PC-9 (cell line): ENCODE measurements at places on chromosomes 2 and 18.

DNA sequence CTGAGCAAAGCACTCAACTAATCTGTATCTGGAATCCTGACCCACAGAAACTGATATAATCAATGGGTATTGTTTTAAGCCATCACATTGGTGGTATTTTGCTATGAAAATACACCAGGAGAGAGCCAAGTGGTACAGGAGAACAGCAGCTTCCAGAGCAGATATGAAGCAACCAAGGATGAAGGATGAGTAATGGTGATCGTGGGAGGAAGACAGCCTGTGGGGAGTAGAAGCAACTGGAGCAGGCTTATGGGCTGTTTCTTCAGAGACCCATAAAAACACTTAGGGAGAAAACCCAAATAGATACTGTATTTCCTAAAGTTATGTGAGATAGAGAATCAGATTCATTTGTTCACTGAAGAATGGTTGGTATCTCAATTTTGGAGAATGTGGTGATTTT is 330.8 kb downstream of the NUP35 start:
- no peak for DNase-seq

DNA sequence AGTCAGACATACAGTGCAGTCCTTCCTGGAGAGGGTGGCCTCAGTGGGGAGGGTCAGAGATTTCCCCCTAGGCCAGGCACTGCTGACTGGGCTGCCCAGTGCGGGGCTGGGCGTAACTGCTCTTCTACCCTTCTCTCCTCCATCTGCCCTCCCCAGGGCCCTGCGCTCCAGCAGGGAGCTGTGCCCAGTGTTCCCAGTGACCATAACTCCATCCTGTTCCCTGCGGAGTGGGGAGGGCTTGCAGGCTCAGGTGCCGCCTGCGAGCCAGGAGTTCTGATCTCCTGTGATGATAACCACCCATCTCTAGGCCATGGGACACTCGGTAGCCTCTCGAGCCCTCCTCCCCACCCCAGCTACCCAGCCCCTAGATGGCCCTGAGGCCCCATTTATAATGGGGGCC is 107.6 kb downstream of the SMAD7 start:
- DNase-seq: no peak

GRCh38 chr2:20418519-20418918 is 28.4 kb upstream of the RHOB start:
- DNase-seq: no peak

DNA sequence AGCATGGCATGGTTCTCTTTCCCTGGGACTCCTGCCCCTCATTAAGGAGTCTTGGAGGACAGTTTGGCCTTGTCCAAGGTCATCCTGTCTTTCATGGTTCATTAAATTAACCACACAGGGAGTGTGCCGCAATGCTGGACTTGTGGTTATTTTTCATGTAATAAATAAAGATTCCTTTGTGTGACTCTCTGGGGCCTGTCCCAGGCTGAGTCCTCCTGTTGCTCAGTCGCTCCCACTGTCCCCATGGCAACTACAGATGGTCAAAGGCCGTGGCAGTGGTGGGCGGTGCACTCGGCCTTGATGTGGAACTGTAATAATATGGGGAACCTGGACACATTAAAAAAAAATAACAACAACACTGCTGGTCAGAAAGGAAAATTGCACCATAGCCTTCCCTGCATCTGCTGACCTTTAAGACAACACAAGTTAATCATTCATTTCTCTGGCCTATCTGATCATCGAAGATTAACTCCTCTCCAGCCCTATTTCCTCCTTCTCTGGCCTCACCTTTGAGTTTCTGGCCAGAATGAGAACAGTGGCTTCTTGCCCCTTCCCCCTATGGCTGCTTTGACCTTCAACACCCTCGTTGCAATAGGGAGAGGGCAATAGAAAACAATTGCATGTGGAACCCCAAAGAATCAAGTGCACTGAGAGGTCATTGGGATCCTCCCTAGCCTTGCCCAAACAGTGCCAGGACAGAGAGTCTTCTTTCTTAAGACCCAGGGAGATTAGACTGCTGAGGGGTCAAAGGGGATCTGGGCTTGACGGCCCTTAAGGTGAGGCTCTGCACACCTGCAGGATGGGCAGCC is 44.7 kb downstream of the PSD4 start:
- DNase-seq: no peak

DNA sequence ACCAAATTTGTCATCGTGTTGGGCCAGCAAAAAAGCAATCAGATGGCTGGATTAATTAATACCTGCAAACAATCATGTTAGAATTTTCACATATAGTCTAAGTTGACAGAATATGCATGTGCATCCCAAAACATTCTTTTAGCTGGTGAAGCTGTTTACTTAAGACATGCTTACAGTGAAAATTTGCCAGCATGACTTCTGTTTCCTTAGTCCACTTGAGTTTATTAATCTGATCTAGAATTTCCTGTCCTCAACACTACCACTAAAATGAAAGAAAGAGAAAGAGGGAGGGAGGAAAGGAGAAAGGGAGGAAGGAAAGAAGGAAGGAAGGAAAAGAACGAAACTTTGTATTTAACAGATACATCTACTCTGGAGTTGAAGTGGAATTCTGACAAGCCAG is 2109.9 kb upstream of the PIK3C3 start:
- DNase-seq: no peak

DNA sequence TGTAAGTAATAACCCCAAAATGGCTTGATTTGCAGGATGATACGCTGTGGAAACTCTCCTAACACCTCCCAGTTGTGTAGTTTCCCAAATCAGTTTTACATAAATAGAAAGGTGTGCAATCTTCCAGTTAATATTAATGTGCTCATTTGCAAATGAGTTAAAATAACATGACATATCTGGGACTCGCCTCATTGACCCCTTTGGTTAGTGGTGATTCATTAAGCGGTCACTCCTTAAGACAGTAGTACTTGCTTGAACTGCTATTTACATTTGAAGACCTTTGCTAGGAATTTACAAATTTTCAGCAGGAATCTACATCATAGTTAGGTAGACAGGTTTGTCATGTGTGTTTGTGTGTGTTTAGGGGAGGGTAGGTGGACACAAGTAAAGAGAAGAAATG is 1367.7 kb upstream of the CELF4 start:
- DNase-seq: no peak

GRCh38 chr2:113181258-113182051 is 7.7 kb downstream of the PSD4 start:
- no peak for DNase-seq

DNA sequence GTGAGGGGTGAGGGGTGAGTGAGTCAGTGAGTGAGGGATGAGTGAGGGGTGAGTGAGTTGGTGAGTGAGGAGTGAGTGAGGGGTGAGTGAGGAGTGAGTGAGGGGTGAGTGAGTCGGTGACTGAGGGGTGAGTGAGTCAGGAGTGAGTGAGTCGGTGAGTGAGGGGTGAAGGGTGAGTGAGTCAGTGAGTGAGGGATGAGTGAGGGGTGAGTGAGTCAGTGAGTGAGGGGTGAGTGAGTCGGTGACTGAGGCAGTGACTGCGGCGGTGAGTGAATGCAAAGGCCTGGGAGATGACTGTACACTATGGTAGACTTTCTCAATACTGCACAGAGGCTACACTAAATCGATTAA is 16.6 kb downstream of the THAP4 start:
- DNase-seq: no peak

GRCh38 chr18:23499291-23499781 is 4.0 kb upstream of the RMC1 start:
- DNase-seq: no peak

DNA sequence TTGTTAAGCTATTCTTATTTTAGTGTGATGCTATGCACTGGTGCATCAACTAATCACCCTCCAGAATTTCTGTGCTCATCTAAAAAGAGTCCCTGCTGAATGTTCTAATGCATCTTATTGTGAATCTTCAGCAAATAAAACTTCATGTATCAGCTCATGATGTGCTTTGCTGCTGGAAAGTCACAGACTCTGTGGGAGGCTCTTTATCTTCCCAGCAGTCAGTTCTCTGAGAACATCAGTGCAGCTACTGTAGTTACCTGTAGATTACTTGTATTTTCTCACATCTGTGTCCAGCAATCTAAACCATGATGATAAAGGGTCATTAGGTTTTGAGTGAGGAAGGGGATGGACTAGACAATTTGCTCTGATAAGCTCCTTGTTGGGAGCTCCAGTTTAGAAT is 141.6 kb upstream of the SP3 start:
- DNase-seq: no peak

DNA sequence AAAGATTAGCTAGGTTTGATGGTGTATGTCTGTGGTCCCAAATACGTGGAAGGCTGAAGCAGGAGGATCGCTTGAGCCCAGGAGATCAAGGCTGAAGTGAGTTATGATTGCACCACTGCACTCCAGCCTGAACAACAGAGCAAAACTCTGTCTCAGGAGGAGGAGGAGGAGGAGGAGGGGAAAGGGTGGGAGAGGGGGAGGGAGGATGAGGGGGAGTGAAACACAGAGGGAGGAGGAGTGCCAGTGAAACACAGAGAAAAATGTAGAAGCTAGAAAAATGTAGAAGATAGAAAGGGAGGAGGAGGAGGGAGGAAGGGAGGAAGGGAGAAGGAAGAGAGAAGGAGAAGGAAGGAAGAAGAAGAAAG is 387.5 kb downstream of the MTX2 start:
- DNase-seq: no peak

- no peak for DNase-seq
These were observed 19.8 kb downstream of the HPCAL1 start for GRCh38 chr2:10322481-10322880.
